ENCODE measurements at places on chromosomes 2 and 18. TPM values are rescaled to one million over a fixed set of nuclear protein-coding genes. Genes with fewer than 3 reads are reported as not detected.

- no peak overlapping the region for H3K27ac ChIP-seq
- peaks cover 3% of the 10 kb centered on the region for H3K4me1 ChIP-seq
- H3K36me3 ChIP-seq = no peaks in the 10 kb centered on the region
- no peak overlapping the region for H3K4me3 ChIP-seq
- no peak for DNase-seq
These were observed 26.2 kb downstream of the LBH start for GRCh38 chr2:30257266-30258214.

- H3K27ac ChIP-seq = no peak overlapping the region
- DNase-seq = no peak
- H3K4me1 ChIP-seq = peaks cover 31% of the 10 kb centered on the region
- no peak overlapping the region for H3K4me3 ChIP-seq
- peaks cover 38% of the 10 kb centered on the region for H3K27me3 ChIP-seq
- H3K36me3 ChIP-seq = no peaks in the 10 kb centered on the region
These were observed 2.4 kb upstream of the SP9 start for GRCh38 chr2:174332217-174332963.

DNA sequence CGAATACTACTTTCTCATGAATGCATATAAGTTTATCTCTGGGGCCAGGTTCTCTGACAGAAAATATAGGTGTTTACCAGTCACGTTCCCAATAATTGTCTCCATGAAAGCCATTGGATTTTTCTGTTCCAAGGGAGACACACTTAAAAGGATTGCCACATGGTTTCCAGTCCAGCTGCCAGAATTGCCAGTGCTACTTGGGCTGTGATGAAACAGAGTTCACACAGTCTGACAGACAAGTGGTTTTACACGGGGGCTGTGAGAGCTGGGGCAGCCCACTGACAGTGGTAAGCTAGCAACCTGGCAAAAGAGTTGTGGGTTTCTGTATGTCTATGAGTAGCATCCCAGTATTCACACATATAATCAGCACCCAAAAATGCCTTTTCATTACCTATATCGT lies 27.7 kb upstream of the ATRAID start:
- H3K36me3 ChIP-seq = no peaks in the 10 kb centered on the region
- H3K27me3 ChIP-seq = no peaks in the 10 kb centered on the region
- peak overlapping the region; percentile 96 for H3K27ac ChIP-seq
- no peak for DNase-seq
- peaks cover 42% of the 10 kb centered on the region for H3K4me1 ChIP-seq

GRCh38 chr2:201057087-201057521 lies 14.4 kb downstream of the HYCC2 start:
- H3K27ac ChIP-seq = no peak overlapping the region
- peaks cover 20% of the 10 kb centered on the region for H3K4me1 ChIP-seq

Gene ERBB4
- total RNA-seq = not detected

DNA sequence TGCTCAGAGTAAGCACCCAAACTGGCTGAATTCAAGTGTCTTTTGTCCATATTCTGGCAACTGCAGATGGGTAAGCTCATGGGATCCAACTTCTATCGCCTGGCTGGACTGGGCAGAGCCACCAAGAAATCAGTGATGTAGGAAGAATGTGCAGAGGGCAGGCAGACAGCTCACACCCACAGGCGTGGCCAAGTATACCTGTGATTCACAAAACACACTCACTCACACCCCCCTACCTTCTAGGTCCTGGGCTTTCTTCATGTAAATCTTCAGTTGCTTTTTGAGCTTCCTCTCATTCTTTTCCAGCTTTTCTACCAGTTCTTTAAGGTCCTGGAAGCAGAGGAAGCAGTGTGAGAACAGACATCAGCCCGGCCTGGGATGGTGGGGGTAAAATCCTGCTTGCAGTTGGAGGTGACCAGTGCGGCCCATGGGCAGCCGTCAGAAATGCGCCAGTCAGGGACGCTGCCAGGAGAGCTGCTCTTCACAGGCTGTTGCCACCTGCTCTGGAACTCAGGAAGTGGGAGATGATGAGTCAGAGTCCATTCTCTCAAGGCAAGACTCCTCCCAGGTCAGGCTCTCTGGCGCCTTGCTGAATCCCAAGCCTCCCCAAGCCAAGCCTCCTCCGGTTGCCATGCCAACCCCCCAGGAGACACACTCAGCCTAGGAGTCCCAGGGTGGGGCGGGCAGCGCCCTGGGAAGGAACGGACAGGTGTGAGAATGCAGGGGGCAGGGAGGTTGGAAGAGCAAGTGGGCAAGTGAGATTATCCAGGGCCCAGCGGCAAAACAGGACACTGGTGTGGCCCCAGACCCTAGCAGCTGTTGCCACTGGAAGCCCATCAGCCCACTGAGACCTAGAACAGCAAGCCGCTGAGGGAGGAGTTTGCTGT lies 36.2 kb upstream of the ACAA2 start:
- no peak for DNase-seq
- H3K4me1 ChIP-seq = peaks cover 7% of the 10 kb centered on the region
- no peaks in the 10 kb centered on the region for H3K27me3 ChIP-seq
- no peak overlapping the region for H3K4me3 ChIP-seq

Gene POTEI
- total RNA-seq = not detected

DNA sequence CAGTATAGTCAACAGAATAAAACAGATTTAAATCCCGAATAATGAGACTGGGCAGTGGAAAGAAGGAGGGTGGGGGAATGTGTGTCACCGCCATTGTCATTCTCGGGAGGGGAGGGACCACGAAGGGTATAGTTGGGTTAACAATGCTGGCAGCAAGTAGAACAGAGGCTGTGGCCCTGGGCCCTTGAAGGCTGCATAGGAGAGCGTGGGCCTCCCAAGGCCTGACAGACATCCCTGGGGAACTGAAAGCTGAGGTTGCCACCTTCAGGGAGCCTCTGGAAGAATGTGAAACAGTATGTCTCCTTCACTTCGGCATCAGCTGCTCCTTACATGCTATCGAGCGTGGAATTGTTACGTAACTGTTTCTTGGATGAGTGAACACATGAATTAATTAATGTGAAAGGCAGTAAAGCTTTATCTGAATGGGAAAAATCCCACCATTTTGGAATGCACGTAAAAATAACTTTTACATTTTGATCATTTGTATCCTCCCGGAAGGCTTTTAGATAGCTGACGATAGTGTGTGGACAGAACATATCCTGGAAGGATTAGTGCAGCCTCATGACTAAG lies 92.8 kb upstream of the TTC39C start:
- DNase-seq = no peak
- H3K36me3 ChIP-seq = no peaks in the 10 kb centered on the region
- no peak overlapping the region for H3K27ac ChIP-seq
- no peak overlapping the region for H3K4me3 ChIP-seq
- H3K27me3 ChIP-seq = no peaks in the 10 kb centered on the region

GRCh38 chr2:9648821-9649220 lies 18.0 kb upstream of the YWHAQ start:
- H3K27me3 ChIP-seq = no peaks in the 10 kb centered on the region
- no peaks in the 10 kb centered on the region for H3K4me1 ChIP-seq
- no peak overlapping the region for H3K27ac ChIP-seq
- no peak overlapping the region for H3K4me3 ChIP-seq
- H3K36me3 ChIP-seq = no peaks in the 10 kb centered on the region

Gene PPIL3
- total RNA-seq = 35.4 TPM

GRCh38 chr18:48371854-48372602 lies 37.2 kb downstream of the ZBTB7C start:
- no peak overlapping the region for H3K4me3 ChIP-seq
- H3K27ac ChIP-seq = no peak overlapping the region
- H3K4me1 ChIP-seq = no peaks in the 10 kb centered on the region
- H3K27me3 ChIP-seq = no peaks in the 10 kb centered on the region

DNA sequence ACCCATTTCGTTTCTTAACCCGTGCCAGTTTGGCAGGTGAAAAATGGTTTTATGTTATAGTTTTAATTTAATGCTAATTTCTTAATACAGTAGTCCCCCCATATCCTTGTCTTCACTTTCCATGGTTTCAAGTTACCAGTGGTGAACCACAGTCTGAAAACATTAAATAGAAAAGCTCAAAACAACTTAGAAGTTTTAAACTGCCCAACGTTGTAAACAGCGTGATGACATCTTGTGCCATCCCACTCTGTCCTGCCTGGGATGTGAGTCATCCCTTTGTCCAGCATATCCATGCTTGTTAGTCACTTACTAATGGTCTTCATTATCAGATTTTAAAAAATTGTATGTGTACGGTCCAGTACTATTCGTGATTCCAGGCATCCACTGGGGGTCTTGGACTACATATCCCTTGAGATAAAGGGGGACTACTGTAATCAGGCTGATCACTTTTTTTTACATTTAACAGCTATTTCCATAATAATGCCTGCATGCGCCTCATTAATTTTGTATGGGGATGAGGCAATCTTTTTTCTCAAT lies 31.9 kb downstream of the SLC66A3 start:
- no peak overlapping the region for H3K4me3 ChIP-seq
- no peak for DNase-seq
- H3K27ac ChIP-seq = no peak overlapping the region
- H3K27me3 ChIP-seq = no peaks in the 10 kb centered on the region

DNA sequence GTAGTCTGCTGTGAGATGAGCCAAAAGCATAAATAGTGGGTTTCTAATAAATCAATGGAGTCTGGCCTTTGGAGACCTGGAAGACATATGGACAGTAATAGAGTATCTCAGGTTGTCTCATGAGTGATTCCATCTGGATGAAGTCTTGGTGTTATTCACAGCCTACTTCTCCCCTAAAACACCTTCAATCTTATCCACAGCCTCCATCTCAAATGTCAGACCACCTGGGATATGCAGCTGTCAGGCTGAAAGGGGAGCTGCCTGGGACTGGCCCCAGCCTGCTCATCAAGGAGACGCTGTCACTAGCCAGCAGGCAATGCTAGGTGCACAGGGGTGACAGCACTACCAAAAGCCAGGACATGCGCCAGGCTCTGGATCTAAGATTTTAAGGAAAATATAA lies 684.0 kb upstream of the ZEB2 start:
- no peaks in the 10 kb centered on the region for H3K36me3 ChIP-seq
- no peak for DNase-seq
- H3K27ac ChIP-seq = no peak overlapping the region
- H3K27me3 ChIP-seq = no peaks in the 10 kb centered on the region
- H3K4me1 ChIP-seq = no peaks in the 10 kb centered on the region
- H3K4me3 ChIP-seq = no peak overlapping the region

DNA sequence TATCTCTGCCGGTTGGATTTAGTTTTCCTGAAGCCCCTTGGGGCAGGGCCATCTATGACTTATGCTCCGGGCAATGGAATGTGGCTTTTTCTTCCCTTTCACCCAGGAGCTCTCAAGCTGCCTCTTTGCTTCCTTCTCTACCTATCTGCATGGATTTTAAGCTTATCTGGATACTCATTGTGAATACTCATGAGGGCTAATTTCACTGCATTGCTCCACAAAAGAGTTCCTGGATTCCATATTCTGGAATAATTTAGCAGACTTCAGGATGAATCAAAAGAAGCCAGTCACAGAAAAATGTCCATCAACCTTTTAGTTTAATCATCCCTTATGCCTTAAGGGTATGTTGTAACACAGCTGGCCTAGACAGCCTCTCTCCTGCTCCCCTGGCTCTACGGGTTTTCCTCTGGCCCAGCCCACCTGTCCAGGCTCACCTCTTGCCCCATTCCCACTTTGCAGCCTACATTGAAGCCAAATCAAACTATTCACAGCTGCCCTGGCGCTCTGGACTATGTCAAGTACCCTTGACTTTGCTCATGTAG lies 122.8 kb upstream of the RMDN2 start:
- DNase-seq = no peak
- no peaks in the 10 kb centered on the region for H3K4me1 ChIP-seq
- H3K4me3 ChIP-seq = no peak overlapping the region

Gene STPG4
- total RNA-seq = not detected

GRCh38 chr2:27724905-27725701 lies 46.4 kb upstream of the MRPL33 start:
- no peaks in the 10 kb centered on the region for H3K27me3 ChIP-seq
- no peak overlapping the region for H3K4me3 ChIP-seq
- no peak overlapping the region for H3K27ac ChIP-seq
- DNase-seq = no peak
- H3K36me3 ChIP-seq = no peaks in the 10 kb centered on the region

GRCh38 chr2:189506514-189506976 lies 65.3 kb downstream of the WDR75 start:
- H3K27me3 ChIP-seq = no peaks in the 10 kb centered on the region
- no peak overlapping the region for H3K4me3 ChIP-seq
- DNase-seq = no peak

Gene CKAP2L
- total RNA-seq = not detected

GRCh38 chr2:149036507-149037293 lies 1.8 kb upstream of the LYPD6B start:
- no peak overlapping the region for H3K27ac ChIP-seq
- no peak for DNase-seq
- H3K4me3 ChIP-seq = no peak overlapping the region
- H3K4me1 ChIP-seq = peaks cover 11% of the 10 kb centered on the region
- H3K27me3 ChIP-seq = peaks cover 5% of the 10 kb centered on the region

- H3K36me3 ChIP-seq = no peaks in the 10 kb centered on the region
- peaks cover 21% of the 10 kb centered on the region for H3K4me1 ChIP-seq
- H3K27me3 ChIP-seq = no peaks in the 10 kb centered on the region
- peak within 1 kb of the TSS; percentile 44 for H3K4me3 ChIP-seq
- no peak within 1 kb of the TSS for H3K27ac ChIP-seq
These were observed at the start of gene GBX2 for GRCh38 chr2:236168110-236169080. GBX2 (minus strand) TSS chr2:236168386; CDS start chr2:236167971, 415 bp downstream.

GRCh38 chr2:147033044-147033443 lies 811.8 kb upstream of the ACVR2A start:
- H3K4me1 ChIP-seq = no peaks in the 10 kb centered on the region
- no peaks in the 10 kb centered on the region for H3K27me3 ChIP-seq
- DNase-seq = no peak
- H3K27ac ChIP-seq = no peak overlapping the region
- no peak overlapping the region for H3K4me3 ChIP-seq
